GM23248 (cell line): ENCODE measurements at places on chromosomes 6 and 20.

DNA sequence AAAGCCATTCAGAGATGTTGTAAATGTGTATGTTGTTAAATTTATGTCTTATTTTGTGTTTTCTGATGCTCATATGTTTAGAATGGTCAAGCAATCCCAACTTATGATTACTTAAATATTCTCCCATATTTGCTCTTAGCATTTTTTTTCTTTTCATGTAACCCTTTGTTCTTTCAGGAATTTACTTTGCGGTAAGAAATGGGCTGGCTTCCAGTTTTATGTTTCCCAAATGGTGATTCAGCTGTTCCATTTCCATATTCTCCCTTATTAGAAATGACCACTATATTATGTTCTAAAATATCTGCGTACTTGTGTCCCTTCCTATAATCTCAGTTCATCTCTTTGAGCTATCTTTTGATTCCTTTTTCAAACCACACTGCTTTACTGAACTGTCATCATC, 113.7 kb downstream of the CDH26 start:
- DNase-seq, result no peak
- peaks cover 19% of the 10 kb centered on the region; the same call in 1 of the 2 replicates for H3K27me3 ChIP-seq
- H3K27ac ChIP-seq, result no peak overlapping the region
- H3K4me3 ChIP-seq, result no peak overlapping the region
- no peaks in the 10 kb centered on the region for H3K4me1 ChIP-seq

GRCh38 chr20:38083338-38084048, 49.9 kb downstream of the RPRD1B start:
- no peak for DNase-seq
- H3K27me3 ChIP-seq, result no peaks in the 10 kb centered on the region
- H3K4me1 ChIP-seq, result no peaks in the 10 kb centered on the region
- H3K4me3 ChIP-seq, result no peak overlapping the region
- H3K27ac ChIP-seq, result no peak overlapping the region
- peaks cover 34% of the 10 kb centered on the region; the same call in 1 of the 2 replicates for H3K36me3 ChIP-seq

GRCh38 chr6:145034664-145035063, 700.7 kb downstream of the EPM2A start:
- H3K4me3 ChIP-seq, result no peak overlapping the region
- H3K27ac ChIP-seq, result no peak overlapping the region
- H3K27me3 ChIP-seq, result no peaks in the 10 kb centered on the region

DNA sequence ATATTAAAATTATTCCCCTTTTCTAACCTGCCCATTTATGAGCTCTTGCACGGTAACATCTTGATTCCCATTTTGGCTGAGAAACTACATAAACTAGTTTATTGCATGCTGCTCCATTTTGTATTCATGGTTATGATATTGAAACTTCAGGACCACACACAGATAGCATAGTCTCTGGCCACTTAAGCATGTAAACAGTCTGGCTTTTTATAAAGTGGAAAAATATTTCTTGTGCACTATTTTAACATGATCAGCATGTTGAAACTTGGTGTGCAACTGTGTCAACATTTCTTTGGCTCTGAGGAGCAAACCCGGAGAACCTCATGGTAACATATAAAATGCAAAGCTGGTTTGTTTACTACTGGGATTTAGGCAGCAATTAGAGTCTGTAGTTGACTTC, 70.7 kb downstream of the SLX4IP start:
- peaks cover 17% of the 10 kb centered on the region for H3K4me1 ChIP-seq

- H3K27ac ChIP-seq, result no peak overlapping the region
- no peaks in the 10 kb centered on the region for H3K27me3 ChIP-seq
- no peak for DNase-seq
- no peaks in the 10 kb centered on the region for H3K4me1 ChIP-seq
- H3K36me3 ChIP-seq, result no peaks in the 10 kb centered on the region
These were observed 166.2 kb downstream of the SCML4 start for GRCh38 chr6:107657755-107658461.

DNA sequence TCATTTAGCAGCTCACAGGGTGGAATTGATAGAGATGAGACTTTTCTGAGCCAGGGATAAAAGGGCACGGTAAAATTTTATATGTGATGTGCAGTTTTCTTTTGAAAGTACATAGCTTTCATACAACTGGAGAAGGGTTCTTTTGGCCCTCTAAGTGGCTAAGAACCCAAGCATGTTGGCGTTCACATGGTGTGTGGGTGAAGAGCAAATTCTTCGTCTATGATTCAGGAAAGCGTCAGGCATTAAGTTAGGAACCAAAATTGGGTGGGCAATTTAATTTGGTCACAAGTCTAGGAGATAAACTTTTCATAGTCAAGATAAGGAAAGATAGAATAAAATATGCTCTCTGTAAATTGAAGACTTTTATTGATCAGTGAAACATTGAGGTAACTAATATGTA, 153.9 kb downstream of the UTRN start:
- DNase-seq, result peak; percentile 16
- peaks cover 22% of the 10 kb centered on the region for H3K4me1 ChIP-seq
- no peaks in the 10 kb centered on the region for H3K27me3 ChIP-seq
- no peak overlapping the region for H3K27ac ChIP-seq
- H3K36me3 ChIP-seq, result peaks cover 48% of the 10 kb centered on the region

DNA sequence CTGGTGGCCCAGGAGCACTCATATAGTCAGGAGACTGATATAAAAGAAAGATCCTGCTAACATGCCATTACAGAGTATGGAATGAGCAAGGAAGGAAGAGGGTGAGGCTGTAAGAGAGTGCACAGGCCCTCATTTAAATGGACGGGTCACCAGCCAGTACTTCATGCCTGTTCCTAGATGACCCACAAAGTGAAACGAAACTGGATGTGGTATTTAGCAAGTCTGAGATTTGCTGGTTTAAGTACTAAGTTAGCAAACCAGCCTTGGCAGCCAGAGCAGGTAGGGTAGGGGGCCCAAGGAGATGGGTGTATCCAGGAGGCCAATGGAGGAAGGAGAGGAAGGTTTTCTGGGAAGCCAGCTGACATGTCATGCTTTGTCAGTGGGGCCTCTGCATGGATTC, 15.9 kb downstream of the NT5E start:
- no peak for DNase-seq
- no peaks in the 10 kb centered on the region for H3K27me3 ChIP-seq
- H3K27ac ChIP-seq, result peak overlapping the region; percentile 100
- H3K4me3 ChIP-seq, result no peak overlapping the region
- peaks cover 32% of the 10 kb centered on the region for H3K36me3 ChIP-seq
- peaks cover 81% of the 10 kb centered on the region for H3K4me1 ChIP-seq

DNA sequence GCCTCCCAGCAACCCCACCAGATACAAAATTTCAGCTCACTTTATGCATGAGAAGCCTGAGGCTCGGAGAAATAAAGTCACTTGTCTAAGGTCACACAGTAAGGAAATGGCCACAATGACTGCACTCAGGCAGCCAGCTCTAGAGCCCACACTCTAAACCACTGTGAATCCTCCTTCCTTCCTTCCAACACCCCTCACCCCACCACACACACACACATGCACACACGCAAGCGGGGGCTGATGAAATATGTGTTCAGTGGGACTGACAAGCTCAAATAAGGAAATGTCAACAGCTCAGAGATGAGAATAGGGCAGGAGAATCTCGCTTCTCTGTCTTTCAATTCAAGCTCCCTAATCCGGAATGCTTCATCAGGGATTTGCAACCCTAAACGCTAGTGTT, 6.0 kb upstream of the BPIFA1 start:
- H3K36me3 ChIP-seq, result no peaks in the 10 kb centered on the region
- DNase-seq, result no peak
- H3K27me3 ChIP-seq, result peaks cover 26% of the 10 kb centered on the region
- H3K27ac ChIP-seq, result no peak overlapping the region
- no peaks in the 10 kb centered on the region for H3K4me1 ChIP-seq

- H3K27ac ChIP-seq, result no peak overlapping the region
- no peak overlapping the region for H3K4me3 ChIP-seq
- no peaks in the 10 kb centered on the region for H3K27me3 ChIP-seq
- no peaks in the 10 kb centered on the region for H3K36me3 ChIP-seq
These were observed 35.0 kb upstream of the DSE start for GRCh38 chr6:116335612-116336215.

DNA sequence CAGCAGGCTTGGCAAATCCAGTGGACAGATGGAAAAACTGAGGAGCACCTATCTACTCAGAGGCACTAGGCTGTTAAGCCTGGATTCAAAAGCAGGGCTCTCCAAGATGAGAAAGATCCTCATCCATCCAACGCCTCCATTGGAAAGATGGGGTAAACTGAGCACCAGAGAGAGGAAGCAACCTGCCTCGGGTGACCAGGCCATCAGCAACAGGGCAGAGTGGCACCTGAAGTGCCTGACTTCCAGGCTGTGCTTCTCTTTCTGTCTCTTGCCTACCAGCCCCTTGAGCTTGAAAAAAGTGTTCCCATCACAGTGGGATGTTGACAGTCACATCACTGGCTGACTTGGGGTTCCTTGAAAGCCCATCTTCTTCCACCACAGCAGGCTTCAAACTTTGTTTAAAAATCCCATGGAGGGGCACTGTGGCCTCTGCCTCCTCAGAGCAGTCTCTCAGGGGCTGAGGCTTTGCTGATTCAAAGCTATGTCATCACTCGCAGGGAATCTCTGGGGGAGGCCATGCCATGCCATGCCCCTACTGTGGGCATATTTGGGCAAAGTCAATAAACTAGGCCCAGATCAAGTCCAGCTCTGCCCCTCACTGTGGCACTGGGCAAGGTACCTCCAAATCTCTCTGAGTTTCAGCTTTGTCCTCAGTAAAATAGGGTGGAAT, 44.8 kb upstream of the TGM2 start:
- no peaks in the 10 kb centered on the region for H3K27me3 ChIP-seq
- no peaks in the 10 kb centered on the region for H3K36me3 ChIP-seq
- no peak overlapping the region for H3K4me3 ChIP-seq
- peaks cover 8% of the 10 kb centered on the region for H3K4me1 ChIP-seq
- H3K27ac ChIP-seq, result no peak overlapping the region

DNA sequence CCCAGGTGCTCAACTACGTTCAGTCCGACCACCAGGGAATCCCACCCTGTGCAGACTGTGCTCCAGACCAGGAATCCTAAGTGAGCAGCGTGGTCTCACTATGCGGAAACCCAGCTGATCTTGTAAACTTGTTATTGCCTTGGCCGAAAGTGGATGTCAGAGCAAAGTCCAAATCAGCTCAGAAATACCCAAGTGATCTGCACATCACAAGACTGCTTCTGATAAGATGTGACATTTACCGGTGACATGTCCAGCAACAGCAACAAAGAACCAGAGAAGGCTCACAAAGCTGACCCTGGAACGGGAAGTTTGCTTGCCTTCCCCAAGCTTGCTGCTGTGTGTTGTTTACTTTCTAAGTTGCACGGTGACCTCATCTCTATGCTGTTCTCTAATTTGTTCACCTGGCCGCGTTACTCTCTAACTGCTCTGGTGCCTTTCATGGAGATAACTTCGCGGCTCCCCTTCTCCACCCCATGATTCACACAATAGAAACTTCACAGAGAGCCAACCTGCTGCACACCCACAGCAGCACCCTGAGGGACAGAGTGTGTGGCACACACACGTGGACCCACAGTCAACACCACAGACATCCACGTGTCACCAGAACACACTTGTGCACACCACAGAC, 1.7 kb downstream of the BNIP5 start:
- H3K36me3 ChIP-seq, result no peaks in the 10 kb centered on the region
- peaks cover 53% of the 10 kb centered on the region for H3K27me3 ChIP-seq
- DNase-seq, result no peak

- no peaks in the 10 kb centered on the region for H3K4me1 ChIP-seq
- no peak overlapping the region for H3K27ac ChIP-seq
- H3K27me3 ChIP-seq, result no peaks in the 10 kb centered on the region
- no peaks in the 10 kb centered on the region for H3K36me3 ChIP-seq
These were observed 680.8 kb upstream of the NRSN1 start for GRCh38 chr6:23445157-23445710.

- H3K27me3 ChIP-seq, result no peaks in the 10 kb centered on the region
- H3K27ac ChIP-seq, result no peak overlapping the region
- no peak for DNase-seq
- peaks cover 5% of the 10 kb centered on the region; the same call in 1 of the 2 replicates for H3K4me1 ChIP-seq
- peaks cover 23% of the 10 kb centered on the region; the same call in 1 of the 2 replicates for H3K36me3 ChIP-seq
These were observed 94.2 kb downstream of the RREB1 start for GRCh38 chr6:7201732-7202541.

GRCh38 chr20:23658336-23658735, 20.6 kb upstream of the CST3 start:
- no peak overlapping the region for H3K27ac ChIP-seq
- H3K4me3 ChIP-seq, result no peak overlapping the region
- H3K36me3 ChIP-seq, result no peaks in the 10 kb centered on the region
- H3K27me3 ChIP-seq, result no peaks in the 10 kb centered on the region
- DNase-seq, result peak; percentile 34

DNA sequence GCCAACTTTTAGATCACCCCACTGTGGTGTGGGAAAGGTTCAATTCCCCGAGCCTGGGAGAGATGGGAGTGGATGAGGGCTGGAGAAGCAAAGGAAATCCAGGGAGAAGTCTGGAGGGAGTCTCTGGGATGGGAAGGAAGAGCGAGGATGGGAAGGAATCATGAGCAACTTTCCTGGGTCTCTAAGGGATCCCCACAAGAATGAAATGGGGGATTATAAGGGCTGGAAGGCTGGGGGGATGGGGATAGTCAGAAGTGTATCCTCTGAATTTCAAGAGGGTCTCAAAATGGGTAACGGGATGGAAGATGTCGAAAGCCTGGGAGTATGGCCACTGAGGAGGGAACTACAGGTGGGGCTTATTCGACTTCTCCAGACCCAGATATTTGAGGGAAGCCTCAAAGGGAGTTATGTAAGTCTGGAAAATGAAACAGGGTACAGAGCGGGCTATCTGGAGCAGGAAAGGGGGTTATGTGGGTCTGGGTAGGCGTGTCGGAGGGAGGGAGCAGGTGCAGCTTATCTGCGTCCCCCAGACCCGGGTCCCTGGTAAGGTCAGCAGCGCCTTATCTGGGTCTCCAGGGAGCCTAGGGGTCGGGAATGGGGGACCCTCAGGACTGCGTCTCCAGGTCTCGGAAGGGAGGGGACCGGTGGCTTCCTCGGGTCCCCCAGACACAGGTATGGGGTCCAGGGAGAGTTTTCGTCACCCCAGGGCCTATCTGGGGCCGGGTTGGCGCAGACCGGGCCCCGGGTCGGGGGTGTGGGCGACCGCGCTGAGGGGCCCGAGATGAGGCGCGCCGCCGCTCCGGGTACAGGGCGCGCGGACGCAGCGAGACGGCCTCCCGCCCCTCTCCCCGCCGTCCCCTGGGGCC, 550 bp downstream of the PLAGL2 start:
- H3K4me3 ChIP-seq, result peak overlapping the region; percentile 100
- no peak overlapping the region for H3K27ac ChIP-seq
- no peaks in the 10 kb centered on the region for H3K36me3 ChIP-seq
- H3K4me1 ChIP-seq, result peaks cover 35% of the 10 kb centered on the region
- peak; percentile 33 for DNase-seq
- no peaks in the 10 kb centered on the region for H3K27me3 ChIP-seq

GRCh38 chr6:121765060-121765459, 329.6 kb downstream of the GJA1 start:
- H3K27me3 ChIP-seq, result no peaks in the 10 kb centered on the region
- H3K27ac ChIP-seq, result no peak overlapping the region

GRCh38 chr6:138124096-138124495, 16.9 kb upstream of the PERP start:
- no peak overlapping the region for H3K4me3 ChIP-seq
- H3K27ac ChIP-seq, result no peak overlapping the region
- no peak for DNase-seq
- H3K36me3 ChIP-seq, result no peaks in the 10 kb centered on the region
- H3K4me1 ChIP-seq, result no peaks in the 10 kb centered on the region

GRCh38 chr6:119430805-119431204, 81.2 kb upstream of the MAN1A1 start:
- no peaks in the 10 kb centered on the region for H3K4me1 ChIP-seq
- no peaks in the 10 kb centered on the region for H3K27me3 ChIP-seq
- DNase-seq, result no peak
